ENCODE measurements at places on chromosomes 12 and 14.

GRCh38 chr12:54211920-54212319, 23.1 kb upstream of the SMUG1 start:
- DNase-seq = no peak

- DNase-seq = no peak
Measured at GRCh38 chr12:68326716-68327115, 5.4 kb downstream of the MDM1 start.

- DNase-seq = no peak
Measured at GRCh38 chr14:103555559-103556337, 6.7 kb downstream of the BAG5 start.

- DNase-seq = peak; percentile 63
Measured at GRCh38 chr14:61923348-61923747, 161.1 kb downstream of the SNAPC1 start.

DNA sequence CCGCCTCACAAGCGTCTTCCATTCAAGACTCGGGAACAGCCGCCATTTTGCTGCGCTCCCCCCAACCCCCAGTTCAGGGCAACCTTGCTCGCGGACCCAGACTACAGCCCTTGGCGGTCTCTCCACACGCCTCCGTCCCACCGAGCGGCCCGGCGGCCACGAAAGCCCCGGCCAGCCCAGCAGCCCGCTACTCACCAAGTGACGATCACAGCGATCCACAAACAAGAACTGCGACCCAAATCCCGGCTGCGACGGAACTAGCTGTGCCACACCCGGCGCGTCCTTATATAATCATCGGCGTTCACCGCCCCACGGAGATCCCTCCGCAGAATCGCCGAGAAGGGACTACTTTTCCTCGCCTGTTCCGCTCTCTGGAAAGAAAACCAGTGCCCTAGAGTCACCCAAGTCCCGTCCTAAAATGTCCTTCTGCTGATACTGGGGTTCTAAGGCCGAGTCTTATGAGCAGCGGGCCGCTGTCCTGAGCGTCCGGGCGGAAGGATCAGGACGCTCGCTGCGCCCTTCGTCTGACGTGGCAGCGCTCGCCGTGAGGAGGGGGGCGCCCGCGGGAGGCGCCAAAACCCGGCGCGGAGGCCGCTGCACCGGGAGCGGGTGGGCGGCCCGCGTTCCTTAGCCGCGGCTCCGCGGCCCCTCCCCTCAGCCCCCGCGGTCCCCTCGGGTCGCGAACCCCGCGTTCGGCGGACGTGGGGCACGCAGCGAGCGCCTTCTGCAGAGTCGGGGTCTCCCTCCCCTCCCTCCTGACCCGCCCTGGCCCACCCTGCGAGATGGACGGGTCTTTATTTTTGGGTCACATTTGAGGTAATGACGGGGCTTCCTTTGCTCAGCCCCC, at the start of gene UBC:
UBC (minus strand) TSS at position 259 of the 847 bp plus-strand sequence. CDS start 879 bp downstream, outside the sequence.
- DNase-seq = peak; percentile 92

DNA sequence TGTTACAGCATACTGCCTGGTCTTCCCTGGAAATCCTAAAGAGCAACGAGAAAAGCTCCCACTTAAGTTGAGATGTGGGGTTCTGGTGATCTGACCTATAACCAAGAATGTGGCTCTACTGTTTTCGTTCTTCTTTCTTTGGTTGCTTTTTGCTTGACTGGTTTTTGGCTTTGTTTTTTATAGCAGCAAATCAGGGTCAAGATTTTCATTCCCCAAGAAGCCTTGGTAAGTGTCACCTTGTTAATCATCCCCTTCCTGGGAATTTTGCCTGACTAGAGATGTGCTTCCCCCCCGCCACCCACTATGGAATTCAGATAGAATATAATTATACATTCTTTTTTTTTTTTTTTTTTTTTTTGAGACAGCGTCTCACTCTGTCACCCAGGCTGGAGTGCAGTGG, 116.7 kb upstream of the FOXN3 start:
- DNase-seq = no peak

- DNase-seq = no peak
Measured at GRCh38 chr14:90355540-90356518, 24.1 kb upstream of the NRDE2 start.

- DNase-seq = peak; percentile 65
Measured at GRCh38 chr12:12606781-12607589, 4.7 kb upstream of the CREBL2 start.

DNA sequence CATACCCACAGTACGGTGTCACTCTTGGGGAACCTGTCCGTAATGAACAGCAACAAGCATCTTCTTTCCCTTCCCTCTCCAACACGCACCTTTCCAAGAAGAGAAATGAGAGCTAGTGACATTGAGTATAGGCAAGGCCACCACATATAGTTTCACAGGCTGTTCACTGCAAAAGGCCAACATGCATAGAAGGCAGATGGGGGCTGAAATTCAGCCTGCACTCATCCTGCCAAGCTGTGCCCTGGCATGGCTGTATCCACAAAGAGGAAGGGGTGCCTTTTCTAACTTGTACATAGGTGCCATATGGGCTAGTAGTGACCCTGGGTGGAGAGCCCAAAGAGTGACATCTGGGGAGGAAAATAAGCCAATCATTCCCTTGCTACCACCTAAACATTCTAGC, 169.6 kb downstream of the ZFP36L1 start:
- DNase-seq = no peak

DNA sequence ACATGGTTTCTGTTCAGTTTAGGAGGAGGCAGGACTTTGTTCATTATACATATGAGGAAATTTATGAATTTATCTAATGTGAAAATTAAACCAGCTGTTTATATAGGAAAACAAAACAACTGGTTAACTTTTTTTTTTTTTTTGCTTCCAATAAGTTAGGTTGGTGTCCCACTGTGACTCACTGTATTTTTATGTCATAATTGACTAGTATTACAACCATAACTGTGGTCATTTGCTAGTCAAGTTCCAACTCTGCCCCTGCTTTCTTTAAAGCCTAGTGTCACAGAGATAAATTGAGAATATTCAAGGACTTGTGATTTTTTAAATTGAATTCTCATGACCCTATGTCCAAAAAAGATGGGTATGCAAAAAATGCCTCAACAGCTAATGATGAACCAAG, 227.7 kb downstream of the BCAT1 start:
- DNase-seq = peak; percentile 10

DNA sequence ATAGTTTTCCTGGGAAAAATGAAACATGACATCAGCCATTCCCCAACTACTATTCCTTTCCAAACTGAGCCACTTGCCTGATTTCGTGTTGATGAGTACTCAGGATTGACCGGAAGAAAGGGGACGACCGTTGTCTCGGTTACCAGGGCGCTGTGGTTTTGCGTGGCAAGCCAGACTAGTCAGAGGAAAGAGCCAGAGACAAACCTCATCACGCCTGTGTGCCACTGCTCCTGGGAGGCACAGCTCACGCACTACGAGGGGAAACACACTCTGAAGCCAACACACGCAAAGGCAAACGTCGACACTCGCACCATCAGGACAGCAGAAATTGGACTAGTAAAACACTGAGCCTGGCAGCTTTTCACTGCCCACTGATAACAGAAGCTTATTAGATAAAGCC, 35.0 kb downstream of the GIT2 start:
- no peak for DNase-seq

GRCh38 chr14:61420326-61420725, 98.9 kb downstream of the PRKCH start:
- DNase-seq = peak; percentile 5

- DNase-seq = no peak
Measured at GRCh38 chr12:71440763-71441748, 1.5 kb downstream of the LGR5 start.

GRCh38 chr12:5466521-5466960, 34.6 kb downstream of the NTF3 start:
- DNase-seq = peak; percentile 42

DNA sequence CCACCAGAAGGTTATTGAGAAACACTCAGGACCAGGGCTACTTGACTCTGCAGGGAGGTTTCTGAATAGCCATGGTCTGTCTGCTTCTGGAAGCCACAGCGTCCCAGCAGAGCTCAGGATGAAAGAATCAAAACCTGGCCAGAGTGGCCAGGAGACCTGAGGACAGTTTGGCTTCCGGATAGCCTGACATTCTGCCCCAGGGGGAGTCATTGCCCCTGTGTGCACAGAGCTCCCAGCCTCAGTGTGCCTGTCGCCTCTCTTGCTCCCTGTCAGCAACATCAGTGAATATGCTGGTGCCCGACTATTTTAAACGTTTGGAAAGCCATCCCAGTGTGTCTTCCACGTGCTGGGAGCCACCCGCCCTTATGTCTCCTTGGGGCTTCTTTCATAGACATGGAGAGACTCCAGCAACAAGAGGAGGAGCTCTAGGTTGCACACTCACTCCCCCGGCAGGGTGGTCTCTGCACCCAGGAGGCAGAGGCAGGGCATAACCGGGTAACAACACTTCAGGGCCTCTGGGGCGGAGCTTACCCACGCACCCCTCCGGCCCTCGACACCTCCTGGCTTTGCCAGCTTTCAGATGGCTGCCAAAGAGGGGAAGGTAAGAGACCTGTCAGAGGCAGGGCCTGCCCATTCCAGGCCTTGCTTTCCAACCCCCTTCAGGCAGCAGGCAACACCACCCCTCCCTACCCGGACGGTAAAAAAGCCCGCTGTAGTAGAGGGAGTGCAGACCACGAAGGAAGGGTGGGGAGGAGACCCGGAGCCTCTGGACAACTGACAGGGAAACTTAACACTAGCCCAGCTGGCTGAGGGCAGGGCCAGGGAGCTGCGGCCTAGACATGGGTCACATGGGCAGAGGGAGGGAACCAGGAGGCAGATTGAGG, 19.0 kb upstream of the SLC6A12 start:
- DNase-seq = no peak

DNA sequence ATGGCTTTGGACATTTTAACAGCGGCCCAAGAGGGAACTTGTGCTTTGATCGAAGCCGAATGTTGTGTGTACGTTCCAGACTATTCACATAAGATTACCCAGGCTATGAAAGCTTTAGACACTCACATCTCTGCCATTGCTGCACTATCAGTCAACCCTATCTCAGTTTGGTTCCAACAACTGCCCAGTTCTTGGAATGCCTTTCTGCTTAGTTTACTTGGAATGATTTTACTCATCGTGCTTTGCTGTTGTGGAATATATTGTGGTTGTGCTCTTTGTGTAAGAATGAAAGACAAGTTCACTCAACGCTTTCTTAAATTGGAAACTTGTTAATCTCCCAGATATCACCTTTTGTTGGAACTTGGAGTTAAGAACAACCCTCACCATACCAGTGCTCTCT, 498.2 kb downstream of the GLT1D1 start:
- DNase-seq = no peak

DNA sequence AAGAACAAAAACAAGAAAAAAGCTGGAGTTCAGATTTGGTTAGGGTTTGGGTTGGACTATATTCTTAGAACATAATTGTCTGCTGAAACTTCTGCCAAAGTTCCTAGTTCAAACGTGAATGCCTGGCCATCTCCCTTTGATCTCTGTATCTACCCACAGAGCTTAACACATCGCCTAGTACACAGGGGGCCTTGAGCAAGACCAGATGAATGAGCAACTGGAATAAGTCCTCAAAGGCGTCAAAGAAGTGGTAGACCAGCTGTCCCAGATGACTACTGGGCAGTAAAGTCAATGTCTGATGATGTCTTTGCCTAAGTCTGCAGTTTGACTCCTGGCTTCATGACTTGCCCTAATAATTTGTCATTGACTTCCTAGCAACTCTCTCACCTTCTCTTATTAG, 13.9 kb upstream of the STAB2 start:
- DNase-seq = no peak

DNA sequence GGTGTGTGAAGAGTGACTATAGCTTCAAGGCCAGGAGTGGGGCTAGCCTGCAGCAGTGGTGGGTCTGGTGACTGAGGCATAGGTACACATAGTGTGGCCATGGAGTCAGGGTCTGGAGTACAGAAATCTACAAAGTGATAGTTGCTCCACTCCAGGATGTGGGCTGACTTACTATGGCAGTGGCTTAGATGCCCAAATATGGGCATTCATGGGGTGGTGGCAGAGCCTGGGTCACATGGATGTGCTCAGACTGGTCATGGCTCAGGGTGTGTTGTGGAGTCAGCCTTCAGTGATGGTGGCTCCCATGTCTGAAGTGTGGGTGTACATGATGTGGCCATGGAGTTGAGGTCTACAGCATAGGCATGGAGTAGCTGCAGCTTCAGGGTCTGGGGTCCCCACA, 27.3 kb downstream of the CLEC6A start:
- no peak for DNase-seq

DNA sequence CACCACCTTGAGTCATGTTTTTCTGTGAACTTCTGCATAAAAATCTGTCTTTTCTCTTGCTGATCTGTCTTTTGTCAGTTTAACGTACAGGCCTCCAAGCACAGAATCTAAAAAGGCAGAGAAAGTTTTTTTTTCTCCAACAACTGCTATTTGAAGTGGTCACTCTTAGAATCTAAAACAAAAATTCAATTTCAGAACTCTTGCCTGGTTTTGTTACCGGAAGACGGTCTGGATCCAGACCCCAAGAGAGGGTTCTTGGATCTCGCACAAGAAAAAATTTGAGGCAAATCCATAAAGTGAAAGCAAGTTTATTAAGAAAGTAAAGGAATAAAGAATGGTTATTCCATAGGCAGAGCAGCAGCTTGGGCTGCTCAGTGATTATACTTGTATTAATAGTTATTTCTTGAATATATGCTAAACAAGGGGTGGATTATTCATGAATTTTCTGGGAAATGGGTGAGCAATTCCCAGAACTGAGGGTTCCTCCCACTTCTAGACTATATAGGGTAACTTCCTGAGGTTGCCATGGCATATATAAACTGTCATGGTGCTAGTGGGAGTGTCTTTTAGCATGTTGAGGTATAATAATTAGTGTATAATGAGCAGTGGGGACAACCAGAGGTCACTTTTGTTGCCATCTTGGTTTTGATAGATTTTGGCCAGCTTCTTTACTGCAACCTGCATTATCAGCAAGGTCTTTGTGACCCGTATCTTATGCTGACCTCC, 150.0 kb upstream of the PLEKHA5 start:
- no peak for DNase-seq

GRCh38 chr14:105061428-105062047, 3.7 kb downstream of the GPR132 start:
- DNase-seq = no peak

DNA sequence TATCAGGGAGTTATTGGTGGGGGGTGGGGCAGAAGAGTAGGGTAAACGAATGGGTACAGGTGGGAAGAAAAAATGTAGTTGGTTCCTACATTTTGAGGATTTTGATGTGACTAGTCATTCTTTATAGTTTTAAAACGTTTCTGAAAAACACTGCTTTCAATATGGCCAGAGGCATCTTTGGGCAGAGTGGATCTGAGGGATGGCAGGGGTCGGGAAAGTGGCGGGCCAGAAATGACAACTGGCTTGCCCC, 527 bp upstream of the ATP23 start:
- no peak for DNase-seq

DNA sequence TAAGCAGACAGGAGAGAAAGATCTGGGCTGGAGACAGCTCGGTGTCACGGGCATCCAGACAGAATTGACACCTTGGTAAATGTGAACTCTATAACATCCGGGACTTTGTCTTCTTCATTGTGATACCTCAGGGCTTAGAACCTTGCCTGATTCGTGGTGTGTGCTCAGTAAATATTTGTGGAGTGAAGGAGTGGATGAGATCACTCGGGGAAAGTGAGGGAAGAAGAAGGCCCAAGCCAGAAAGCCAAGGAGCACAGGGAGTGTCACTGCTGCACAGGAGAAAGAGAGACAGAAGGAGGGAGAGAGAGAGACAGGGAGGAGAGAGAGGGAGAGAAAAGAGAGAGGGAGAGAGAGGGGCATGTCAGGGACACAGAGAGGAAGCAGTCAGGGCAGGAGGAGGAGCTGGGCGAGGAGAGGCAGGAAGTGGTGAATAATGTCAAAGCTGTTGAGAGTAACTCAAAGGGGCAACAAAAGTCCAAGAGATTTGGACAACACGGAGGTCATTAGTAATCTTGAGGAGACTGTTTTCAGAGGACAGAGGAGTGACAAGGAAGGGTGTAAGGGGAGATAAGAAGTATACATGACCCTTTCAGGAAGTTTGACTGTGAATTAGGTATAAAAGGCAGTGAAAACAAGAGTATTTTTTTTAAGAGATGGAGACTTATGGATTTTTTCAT, 141.6 kb upstream of the MAX start:
- peak; percentile 36 for DNase-seq
